ENCODE measurements at places on chromosomes 16 and 17.

GRCh38 chr17:32755045-32755805, 121.7 kb downstream of the MYO1D start:
- peak; percentile 62 for DNase-seq

DNA sequence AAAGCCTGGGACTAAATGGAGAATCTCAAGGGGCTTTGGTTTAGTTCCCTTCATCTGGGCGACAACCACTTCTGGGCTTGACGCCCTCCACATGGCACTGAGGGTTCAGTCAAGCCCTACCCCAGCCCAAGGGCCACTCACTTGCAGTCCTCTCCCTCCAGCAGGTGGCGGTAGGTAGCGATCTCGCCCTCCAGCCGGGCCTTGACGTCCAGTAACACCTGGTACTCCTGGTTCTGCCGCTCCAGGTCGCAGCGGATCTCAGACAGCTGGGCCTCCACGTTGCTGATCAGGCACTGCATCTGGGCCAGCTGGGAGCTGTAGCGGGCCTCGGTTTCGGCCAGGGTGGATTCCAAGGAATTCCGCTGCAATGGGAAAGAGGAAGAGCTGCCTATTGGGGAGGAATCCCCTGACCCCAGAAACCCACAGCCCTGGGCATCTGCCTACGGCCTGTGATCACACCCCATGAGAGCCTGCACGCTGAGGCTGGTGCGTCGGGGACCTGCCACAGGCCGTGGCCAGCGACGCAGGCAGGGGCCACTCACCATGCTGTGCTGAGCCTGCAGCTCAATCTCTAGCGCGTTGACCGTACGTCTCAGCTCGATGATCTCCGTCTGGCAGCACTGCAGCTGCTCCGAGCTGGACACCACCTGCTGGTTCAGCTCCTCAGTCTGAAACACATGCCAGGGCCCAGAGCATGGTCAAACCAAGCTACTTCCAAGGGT, 2.7 kb downstream of the KRT36 start:
- no peak for DNase-seq

- DNase-seq, result no peak
Measured at GRCh38 chr17:40960144-40960543, 6.6 kb downstream of the KRT39 start.

DNA sequence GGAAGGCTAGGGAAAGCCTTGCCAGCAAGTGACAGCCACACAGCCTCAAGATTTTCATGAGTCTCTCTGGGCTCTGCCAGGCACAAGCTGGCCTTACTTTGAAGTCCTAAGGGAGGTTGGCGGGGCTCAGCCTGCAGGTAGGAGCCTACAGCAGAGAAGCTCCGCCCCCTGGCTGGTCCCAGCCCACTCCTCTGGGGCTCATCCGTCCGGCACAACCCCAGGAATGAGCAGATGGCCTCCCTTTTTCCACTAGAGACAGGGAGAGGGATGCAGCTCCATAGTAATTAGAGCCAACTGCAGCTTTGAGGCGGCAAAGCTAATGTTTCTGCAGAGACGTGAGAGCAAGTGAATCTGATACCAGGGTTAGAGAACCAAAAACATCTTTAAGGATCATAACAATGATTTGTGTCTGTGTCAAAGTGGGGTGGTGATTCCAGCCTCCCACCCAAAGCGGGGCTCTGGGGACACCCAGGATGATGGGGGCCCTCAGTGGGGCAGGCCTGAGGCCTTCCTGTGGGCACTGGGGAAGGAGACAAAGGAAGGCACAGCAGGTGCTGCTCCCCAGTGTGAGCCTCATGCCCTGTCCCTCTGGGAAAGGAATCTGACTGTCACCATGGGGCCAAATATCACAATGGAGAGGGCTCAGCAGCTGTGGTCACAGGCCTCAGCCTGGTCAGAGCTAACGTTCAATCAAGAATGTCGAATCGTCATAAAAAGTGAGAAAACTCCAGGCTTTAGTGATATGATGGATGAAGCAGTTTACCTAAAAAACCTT, 61.5 kb downstream of the RBFOX3 start:
- DNase-seq, result no peak

GRCh38 chr16:2839650-2840450, 9.7 kb downstream of the ZG16B start:
- DNase-seq, result no peak

DNA sequence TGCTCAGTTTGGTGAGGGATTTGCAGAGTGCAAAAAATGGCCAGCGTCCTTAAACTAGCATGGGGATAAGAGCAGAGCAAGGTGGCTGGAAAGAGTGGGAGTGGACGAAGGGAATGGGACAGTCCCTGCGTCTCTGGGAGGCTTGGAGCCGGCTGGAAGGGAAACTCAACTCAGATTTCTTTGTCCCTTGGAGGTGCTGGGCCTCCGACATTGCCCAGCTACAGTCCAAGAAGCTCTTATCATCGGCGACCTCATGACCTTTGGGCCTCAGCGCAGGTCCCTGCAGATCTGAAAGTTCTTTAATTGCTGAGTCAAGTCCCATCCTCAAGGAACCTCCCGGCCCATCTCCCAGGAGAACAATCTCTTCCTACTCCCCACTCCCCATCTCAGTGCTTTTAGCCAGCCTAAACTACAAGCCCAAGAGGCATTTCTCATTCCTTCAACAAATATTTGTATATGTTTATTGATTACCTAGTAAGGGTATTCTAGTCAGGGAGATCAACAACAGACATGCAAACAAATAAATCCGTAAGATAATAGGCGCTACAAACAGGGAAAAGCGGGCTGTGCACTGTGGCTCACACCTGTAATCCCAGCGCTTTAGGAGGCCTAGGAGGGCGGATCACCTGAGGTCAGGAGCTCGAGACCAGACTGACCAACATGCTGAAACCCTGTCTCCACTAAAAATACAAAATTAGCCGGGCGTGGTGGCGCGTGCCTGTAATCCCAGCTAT, 985 bp upstream of the TMEM107 start:
- no peak for DNase-seq

DNA sequence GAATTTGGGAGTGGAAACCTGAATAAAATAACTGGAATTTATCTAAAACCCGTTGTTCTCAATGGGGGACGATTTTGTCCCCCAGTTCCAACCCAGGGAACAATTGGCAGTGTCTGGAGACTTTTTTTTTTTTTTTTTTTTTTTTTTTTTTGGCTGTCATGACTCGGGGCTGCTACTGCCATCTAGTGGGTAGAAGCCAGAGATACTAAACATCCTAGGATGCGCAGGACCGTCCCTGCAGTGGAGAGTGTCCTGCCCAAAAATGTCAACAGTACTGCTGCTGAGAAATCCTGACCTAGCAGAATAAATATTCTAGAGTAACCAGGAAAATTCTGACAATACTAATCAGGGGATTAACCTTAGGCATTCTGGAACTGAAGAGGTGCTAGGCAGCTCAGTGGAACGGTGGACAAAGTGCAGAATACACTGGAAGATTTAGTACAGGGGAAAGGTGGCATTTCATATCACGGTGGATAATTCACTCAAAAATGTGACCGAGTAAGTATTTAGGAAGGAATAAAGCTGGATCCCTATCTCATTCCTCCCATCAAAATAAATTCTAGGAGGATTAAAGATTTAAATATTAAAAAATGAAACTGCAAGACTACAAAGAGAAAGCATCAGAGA, 107.6 kb downstream of the SPECC1 start:
- DNase-seq, result peak; percentile 50

- DNase-seq, result no peak
Measured at GRCh38 chr16:14523632-14524031, 106.4 kb downstream of the PARN start.

DNA sequence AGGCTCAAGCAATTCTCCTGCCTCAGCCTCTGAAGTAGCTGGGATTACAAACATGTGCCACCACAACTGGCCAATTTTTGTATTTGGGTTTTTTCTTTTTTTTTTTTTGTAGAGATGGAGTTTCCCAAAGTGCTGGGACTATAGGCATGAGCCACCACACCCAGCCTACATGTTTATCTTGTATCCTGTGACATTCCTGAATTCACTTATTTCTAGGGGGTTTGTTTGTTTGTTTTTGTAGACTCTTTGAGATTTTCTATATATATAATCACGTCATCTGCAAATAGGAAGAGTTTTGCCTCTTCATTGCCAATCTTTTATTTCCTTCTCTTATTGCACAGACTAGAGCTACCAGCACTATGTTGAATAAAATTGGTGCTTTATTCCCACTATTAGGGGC, 29.1 kb downstream of the PRAC1 start:
- DNase-seq, result no peak

DNA sequence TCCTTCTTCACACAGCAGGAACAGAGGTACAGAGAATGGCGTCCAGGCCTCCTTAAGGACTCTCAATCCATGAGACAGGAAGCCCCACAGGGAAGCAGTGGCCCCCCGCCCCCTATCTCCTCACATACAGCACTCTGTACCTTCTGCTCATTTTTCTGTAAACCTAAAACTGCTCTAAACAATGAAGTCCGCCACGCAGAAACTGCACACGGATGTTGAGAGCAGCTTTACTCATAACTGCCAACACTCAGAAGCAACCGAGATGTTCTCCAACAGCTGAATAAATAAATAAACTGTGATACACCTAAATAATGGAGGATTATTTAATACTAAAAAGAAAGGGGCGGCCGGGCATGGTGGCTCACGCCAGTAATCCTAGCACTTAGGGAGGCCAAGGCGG, 9.9 kb downstream of the TBC1D16 start:
- DNase-seq, result no peak

DNA sequence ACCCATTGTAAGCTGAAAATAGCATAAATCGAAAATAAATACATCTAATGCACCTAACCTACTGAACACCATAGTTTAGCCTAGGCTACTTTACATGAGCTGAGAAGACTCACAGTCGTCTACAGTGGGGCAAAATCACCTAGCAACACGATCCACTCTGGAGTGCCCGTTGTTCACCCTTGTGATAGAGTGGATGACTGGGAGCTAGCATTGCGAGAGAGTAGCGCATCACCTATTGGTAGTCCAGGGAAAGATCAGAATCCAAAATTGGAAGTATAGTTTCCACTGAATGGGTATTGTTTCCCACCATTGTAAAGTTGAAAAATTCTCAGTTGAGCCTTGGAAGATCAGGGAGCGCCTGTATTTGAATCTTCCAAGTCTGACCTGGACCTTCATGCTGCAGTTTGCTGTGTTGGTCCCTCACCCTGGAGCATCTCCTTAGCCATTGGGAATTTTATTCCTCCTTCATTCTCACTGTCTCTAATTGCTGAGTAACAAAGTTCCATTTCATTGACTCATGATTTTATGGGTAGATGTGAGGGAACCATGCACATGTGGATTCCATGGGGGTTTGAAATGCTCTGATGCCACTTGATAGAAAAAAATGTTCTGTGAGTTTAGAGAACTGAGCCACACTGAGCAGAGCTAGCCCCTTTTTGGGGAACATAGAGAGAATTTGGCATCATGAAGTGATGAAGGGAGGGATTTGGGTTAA, 19.6 kb downstream of the AKAP1 start:
- peak; percentile 72 for DNase-seq

DNA sequence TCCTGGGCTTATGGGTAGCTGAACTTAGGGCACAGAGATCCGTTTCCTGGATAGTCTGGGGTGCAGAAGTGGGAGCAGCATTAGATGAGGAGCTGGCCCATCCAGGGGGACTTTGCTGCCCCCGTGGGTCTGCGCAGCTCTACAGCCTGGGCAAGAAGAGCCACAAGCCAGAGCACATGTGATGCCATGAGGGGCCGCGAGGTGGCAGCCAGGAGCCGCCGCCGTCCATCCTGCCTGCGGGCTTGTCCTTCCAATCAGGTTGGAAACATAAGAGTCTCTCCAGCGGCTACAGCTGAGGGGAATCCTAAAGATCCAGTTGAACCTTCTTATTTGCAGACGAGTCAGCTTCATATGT, 21.9 kb downstream of the C1QTNF1 start:
- DNase-seq, result peak; percentile 67

- no peak for DNase-seq
Measured at GRCh38 chr16:87199901-87200300, 117.3 kb downstream of the C16orf95 start.

DNA sequence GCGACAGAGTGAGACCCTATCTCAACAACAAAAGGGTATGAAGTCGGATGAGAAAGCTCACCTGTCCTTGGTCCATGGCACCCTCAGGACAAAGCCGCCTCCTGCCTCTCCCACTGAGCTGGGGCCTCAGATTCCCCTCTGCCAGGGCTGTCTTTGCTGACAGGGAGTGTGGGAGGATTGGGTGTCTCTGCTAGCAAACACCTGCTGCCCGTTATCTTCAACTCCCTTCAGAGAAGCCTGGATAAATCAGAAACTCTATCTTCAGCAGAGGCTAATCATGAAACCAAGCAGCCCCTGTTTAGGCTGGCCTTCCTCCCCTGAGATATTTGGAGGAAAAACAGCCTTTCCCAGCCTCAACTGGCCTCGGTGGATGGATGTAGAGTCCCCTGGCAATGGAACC, 36.3 kb upstream of the CDH1 start:
- DNase-seq, result no peak

DNA sequence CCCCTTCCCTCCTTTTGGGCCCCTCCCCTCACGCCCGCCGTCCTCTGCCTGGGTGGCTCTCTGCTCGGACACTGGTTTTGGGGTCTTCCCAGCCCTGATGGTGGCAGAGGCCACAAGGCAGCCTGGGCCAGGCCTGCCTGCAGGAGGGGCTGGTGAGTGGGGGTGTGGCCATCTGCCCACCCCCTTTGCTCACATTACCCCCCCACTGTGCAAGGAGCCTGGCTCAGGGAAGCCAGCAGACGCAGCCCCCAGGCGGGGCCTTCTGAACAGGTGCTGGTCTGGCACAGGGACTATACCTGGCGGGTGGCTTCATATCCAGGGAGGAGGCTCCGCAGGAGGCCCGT, 10.7 kb upstream of the ZFPM1 start:
- no peak for DNase-seq

DNA sequence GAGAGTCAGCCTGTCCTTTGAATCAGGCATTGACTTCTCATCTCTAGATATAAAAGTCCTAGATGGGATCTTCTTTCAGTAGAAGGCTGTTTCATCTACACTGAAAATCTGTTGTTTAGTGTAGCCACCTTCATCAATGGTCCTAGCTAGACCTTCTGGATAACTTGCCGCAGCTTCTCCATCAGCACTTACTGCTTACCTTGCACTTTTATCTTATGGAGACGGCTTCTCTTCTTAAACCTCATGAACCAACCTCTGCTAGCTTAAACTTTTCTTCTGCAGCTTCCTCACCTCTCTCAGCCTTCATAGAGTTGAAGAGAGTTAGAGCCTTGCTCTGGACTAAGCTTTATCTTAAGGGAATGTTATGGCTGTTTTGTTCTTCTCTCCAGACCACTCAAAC, 5.4 kb upstream of the MMP2 start:
- no peak for DNase-seq
